Stimulated activated CD8-positive, alpha-beta memory T cell treated with anti-CD3 and anti-CD28 coated beads, Interleukin-7, amount 100 ng/mL, for 1 hour (primary cell): ENCODE measurements at places on chromosomes 1 and 21.

- DNase-seq = no peak
Observed at GRCh38 chr1:100671601-100672000, 47.9 kb upstream of the VCAM1 start.

DNA sequence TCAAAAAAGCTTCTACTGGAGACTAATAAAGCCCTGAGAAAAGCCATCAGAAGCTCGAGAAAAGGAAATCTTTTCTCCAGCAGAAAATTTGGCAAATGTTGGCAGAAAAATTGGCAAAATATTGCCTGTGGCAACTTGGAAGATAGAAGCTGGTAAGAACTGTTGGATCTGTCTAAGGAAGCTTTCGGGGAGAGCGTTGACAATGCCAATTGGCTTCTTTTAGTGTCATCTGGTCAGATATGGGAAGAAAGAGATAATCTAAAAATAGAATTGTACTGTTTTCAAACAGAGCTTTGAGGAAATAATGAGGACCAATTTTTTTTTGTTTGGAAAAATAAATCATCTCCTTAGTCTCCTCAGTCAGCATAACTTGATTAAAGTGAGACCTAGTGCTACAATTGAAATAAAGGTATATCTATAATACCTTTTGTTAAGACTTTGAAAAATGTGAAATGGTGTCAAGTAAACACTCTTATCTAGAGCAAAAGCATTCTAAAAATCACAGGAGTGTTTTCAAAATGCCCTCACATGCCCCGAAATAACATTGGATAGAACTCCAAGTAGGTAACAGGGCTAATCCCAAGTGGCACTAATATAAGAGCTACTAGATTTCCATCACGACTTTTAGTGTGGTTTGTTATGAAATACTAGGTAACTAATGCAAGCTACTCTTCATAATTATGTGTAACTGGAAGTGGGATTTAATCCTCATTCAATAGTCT lies 882.2 kb upstream of the B3GALT2 start:
- no peak for DNase-seq

DNA sequence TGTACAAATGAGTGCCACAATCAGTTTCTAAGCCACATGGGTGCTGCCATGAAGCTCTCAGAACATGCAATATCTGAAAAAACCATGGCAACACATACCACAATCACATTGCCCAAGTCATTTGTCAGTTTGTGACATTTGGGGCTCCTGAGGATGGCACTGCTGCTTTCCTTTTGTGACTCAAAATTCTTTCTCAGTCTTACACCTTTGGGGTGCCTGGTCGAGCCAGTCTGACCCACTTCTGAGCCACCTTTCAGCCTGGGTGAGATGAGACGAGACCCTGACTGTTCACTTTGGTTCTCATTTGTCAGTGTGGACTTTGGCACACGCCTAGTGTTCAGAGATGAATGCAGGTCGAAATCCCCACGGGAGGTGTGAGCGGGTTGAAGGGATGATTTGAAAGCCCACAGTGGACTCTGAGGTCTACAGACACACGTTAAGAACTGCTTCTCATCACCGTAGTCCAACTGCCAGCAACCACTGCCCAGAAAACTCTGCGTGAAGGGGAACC lies 8.0 kb downstream of the BATF3 start:
- no peak for DNase-seq

GRCh38 chr1:183863852-183864251 lies 58.9 kb downstream of the RGL1 start:
- no peak for DNase-seq

DNA sequence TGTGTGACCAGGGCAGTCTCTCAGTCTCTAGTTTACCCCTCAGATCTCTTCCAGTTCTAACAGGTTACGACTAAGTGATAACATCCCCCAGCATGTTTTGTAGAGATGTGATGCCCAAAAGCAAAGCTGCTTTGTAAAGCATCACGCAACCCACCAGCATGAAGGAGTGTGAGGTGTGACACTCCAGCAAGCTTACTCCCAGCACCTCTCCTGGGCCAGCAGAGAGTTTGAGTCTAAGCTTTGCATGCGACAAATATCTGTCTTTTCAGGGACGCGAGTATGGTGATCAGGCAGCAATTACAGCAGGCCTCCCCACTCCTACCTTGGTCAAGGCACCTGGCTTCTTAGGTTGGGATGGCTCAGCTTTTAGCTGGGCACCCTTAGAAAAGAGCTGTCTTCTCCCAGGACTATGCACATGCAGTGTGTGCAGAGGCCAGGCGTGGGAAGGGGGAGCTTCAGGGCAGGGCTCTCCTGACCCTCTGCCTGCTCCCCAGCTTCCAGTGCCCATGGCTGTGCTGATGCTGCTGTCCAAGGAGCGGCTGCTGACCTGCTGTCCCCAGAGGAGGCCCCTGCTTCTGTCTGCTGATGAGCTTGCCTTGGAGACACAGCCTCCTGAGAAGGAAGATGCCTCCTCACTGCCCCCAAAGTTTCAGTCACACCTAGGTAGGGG lies 48.2 kb downstream of the ELK4 start:
- DNase-seq = no peak

DNA sequence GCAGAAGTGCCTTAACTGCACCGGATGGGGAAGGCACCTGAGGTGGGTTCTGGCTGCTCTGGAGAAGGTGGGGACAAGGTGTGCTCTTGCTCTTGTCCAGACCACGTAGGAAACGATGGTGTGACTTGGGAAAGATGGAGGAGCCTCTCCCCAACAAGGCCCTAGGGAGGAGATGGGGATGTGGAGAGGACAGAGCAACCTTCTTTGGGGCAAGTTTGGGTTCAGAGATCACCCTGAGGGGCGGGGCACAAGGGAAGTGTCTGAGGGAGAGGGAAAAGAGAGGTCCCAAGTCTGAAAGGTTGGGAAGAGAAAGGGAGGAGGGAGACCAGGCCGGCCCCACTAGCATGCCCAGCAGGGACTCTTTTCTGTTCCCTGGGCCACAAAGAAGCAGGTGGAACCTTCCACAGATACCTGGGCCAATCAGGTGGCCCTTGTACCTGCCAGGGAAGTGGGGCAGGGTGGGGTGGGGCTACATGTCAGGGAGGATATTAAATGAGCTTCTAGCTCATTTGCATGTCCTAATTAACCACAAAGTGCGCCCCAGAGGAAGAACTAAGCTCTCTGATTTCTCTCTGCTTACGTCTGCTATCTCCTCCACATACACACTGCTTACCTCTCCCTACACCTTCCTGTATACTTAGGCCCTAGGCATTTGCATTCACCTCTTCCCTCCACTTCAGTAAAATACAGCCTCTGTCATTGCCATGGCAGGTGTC lies 15.9 kb downstream of the INKA2 start:
- no peak for DNase-seq
